GM13977 (cell line): ENCODE measurements at places on chromosomes 2 and 18.

DNA sequence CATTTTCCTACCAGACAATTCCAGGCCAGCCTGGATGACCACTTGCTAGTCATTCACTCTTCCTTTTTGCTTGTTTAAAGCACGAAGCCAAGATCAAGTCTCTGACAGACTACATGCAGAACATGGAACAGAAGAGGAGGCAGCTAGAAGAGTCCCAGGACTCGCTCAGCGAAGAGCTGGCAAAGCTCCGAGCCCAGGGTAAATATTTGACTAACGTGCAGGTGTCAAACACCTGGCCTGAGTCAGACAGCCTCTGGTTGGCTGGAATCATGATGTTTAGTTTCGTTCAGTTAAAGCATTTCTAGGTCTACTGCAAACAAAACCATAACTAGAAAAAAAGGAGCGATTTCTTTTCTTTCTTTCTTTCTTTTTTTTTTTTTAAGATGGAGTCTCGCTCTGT, 44.2 kb upstream of the LYPD6B start:
- DNase-seq, result no peak

DNA sequence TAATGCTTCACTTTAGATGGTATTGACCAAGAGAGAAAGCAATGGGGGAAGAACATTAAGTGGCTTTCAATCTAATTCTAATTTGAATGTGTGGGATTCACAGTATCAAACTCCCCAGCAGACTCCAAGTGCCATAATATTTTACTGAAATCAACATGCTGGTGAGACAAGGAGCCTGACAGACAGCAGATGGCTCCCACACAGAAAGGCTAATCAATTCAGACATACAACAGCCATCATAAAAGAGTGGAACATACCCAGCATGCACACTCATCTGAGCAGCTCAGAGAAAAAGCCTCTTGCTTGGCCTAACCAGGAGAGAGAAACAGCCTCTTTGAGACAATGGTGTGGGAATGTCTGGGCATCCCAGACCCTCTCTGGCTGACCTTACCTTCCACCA, 186.5 kb upstream of the SKOR2 start:
- no peak for DNase-seq

DNA sequence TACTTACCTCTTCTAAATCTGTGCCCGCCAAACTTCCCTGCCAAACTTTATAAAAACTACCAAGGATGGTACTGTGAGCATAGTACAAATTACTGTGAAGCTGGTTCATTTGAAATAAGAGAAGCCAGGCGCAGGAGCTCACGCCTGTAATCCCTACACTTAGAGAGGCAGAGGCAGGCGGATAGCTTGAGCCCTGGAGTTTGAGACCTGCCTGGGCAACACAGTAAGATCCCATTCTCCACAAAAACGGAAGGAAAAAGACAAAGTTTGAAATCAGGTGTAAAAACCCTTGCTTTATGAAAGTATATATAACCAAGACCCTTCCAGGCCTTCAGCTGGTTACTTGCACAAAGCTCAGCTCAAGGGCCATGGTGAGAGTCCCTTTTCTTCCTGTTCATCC, 5.9 kb downstream of the AMMECR1L start:
- DNase-seq, result no peak

GRCh38 chr2:26455037-26455669, 22.8 kb downstream of the OTOF start:
- no peak for DNase-seq

GRCh38 chr2:64537991-64538390, 13.9 kb downstream of the AFTPH start:
- no peak for DNase-seq

DNA sequence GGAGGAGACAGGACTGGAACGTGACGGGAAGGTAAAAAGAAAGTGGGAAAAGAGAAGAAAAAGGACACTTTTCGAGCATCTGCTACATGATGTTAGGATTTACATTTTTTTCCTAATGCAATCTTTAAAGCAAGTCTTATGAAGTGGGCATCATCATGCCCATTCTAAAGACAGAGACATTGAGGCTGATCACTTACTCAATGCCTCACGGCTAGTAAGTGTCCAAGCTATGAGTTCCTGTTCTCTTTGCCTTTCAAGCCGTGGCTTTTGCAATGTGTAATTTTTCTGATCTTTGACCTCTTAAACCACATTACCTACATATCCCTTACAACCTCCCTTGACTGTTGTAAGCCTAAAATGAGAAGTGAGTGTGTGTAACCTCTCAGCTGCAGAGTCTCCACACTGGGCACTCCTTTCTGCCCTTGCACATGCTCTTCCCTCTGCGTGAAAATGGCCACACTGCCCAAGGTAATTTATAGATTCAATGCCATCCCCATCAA, 649.2 kb downstream of the RNF144A start:
- DNase-seq, result no peak

DNA sequence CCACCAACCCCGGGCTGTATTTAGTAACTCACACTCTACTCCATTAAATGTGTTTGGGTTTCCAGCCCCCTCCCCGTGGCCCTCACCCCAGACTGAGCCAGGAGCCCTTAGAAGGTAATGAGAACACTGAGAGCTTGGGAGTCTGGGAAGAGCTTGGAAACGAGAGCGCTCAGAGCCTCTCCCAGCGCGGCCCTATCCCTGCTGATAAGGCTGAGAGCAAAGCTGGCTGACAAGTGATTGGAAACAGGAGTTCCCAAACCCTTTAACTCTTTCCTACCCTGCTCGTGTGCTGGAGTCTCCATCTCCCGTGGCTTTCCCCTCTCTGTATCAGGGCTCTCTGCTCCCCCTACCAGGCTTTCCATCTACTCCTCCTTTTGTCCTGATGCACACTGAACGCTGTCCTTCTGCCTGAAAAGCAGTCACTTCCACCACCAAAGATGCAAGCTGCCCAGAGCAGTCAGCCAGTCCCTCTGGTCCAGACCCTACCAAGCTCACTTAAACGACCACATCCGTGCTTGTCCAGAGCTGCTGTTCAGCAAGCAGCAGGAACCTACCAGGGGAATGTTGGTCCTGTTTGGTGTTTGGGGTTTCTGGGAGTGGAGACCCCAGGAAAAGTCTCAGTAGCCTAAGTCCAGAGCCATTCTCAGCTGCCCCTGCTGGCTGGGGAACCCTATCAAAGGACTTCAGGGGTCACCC, 100.0 kb upstream of the PKDCC start:
- DNase-seq, result no peak

- no peak for DNase-seq
Measured at GRCh38 chr2:12965540-12966269, 249.0 kb downstream of the TRIB2 start.

DNA sequence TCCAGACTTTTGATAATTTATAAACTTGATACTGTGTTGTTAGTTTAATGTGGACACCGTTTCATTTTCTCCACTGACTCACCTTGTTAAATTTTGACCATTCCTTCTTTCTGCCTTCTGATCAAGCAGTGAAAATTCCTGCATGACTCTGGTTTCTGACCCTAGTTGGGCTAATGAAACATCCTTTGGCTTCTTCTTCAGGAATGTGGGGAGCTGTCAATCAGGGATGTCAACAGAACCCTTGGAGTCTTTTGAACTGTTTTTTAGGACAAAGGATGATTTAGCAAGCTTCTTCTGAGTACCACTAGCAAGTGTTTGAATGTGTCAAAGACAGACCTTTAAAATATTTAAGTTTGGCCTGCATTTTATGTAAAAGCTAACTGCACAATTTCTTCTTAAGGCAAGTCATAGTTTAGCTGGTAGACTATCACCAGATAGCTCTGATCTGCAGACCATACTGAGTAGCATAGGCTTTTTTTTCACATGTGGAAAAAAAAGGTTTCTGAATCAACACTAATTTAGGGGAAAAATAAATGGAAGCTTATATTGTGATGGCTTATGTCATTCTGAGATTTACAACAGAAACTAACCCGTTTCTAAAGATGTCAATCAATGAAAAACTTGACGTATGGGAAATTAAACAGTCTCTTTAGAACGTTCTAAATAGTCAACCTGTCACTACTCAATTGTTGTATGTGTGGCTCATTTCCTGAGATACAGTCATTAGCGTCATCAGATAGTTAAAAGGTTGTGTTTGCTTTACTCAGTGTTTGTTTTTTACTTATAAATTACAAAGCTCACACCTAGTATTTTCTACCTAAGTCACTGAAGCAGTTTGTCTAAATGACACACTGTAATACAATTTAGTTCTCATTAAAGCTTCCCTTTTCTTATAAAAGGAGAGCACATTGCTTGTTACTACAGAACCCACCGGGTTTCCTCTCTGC, 311.4 kb downstream of the PTPRM start:
- no peak for DNase-seq

DNA sequence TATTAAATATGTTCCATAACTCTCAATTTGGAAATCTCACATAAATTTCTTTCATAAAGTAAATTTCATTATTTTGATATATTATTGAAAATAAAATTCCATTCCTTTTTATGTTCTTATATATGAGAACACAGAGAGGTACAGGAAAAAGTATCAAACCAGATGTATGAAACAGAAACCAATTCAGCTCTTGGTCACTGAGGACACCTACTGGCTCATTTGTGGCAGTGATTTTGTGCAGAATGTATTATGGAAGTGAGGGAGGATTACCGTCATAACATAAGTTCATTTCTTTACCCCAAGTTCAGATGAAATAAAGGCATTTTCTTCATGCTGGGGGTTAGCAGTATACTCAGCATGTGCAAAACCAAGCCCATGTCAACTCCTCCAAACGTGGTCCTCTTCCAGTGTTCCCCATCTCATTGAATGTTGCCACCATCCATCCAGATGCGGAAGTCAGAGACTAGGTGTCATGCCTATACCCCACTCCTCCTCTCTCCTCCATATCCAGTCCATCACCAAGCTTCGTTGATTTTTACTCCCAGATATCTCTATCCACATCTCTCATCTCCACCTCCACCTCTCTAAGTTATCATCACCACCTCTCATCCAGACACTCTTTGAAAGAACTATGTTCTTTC, 41.7 kb upstream of the MALL start:
- DNase-seq, result peak; percentile 49

DNA sequence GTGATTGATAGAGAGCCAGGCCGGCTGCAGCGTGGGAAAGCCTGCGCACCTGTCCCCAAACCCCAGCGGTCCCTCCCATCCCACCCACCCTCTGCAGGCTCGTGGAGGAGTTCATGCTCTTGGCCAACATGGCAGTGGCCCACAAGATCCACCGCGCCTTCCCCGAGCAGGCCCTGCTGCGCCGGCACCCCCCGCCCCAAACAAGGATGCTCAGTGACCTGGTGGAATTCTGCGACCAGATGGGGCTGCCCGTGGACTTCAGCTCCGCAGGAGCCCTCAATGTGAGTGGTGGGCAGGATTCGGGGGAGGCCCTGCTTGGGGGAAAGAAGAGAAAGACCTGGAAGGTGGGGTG, 48.9 kb upstream of the ALPP start:
- no peak for DNase-seq

DNA sequence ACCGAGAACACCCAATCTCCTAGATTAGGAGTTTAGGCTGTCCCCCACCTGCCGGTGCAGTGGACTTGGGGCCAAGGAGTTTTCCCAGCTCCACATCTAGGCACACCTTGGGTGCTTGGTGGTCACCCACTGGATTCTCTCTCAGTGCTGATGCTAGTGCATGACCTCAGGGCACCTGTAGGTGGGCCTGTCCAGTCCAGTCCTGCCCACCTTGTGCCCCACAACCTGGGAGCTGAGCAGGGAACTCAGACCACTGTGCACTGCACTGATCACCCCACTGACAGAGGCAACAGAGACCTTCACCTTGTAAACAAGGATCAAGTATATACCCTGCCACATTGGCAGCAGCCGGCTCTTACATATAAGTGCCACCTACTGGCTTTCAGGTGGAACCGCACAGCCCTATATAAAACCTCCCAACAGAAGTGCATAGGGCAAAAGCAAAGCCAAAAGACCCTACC, 12.7 kb upstream of the CDH19 start:
- DNase-seq, result peak; percentile 7

GRCh38 chr2:119158563-119159347, at the start of gene C1QL2:
C1QL2 (minus strand) TSS chr2:119158751; CDS start chr2:119158269, 482 bp downstream.
- no peak for DNase-seq

DNA sequence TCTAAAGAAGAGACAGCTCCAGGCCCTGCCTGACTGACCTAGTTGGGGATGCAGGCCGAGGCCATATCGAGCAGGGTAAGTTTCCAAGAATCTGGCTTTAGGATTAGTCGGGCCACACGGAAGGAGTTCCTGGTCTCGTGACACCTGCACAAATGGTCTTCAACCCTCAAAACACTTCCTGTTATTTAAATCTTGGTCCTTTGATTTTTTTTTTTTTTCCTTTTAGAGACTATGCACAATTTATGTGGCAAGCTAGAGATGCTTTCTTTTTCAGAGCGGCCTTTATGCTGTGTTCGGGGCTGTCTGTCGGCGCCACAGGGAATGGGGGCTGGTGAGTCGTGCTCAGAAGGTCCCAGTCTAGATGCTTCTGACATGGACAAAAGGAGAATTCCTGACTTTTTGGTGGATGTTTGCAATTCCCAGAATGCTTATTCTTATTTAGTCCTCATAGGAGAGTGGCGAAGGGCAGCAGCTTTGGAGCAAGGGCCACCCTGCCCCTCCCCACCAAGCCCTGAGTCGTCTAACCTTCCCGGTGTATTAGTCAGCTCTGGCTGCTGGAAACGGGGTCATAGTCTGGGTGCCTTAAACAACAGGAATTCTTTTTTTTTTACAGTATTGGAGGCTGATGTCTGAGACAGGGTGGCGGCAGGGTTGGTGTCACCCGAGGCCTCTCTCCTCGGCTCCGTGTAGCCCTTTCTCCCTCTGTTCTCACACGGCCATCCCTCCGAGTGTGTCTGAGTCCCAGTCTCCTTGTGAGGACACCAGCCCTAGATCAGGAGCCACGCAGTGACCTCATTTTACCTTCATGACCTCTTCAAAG, 27.4 kb downstream of the HPCAL1 start:
- DNase-seq, result no peak
